ENCODE measurements at places on chromosomes 2 and 18. TPM values are rescaled to one million over a fixed set of nuclear protein-coding genes. Genes with fewer than 3 reads are reported as not detected.

- no peak for DNase-seq
- no peaks in the 10 kb centered on the region for H3K27me3 ChIP-seq
- H3K4me3 ChIP-seq: no peak overlapping the region
- no peaks in the 10 kb centered on the region for H3K36me3 ChIP-seq
- H3K27ac ChIP-seq: no peak overlapping the region
- no peaks in the 10 kb centered on the region for H3K4me1 ChIP-seq
These were observed 4.6 kb downstream of the TTR start for GRCh38 chr18:31596081-31596872.

SPATA3 gene
- not detected for total RNA-seq

DNA sequence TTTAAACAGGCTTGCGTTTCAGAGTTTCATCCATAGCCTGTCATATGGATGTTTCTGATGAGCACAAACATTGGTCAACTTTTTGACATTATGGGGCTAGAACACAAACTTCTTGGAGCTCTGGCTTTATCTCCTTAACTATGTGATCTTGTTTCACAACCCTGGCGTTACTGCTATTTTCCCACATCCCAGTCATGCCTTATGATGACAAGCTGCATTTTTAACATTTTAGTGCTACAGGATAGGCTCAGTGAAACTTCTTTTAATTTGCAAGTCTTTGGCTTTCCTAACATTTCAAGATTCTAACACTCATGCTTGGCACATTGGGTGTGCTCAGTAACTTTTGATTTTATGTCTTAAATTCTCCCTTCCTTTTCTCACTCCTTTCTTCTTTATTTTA lies 21.0 kb upstream of the PDE1A start:
- H3K27me3 ChIP-seq: no peaks in the 10 kb centered on the region
- DNase-seq: no peak
- H3K27ac ChIP-seq: no peak overlapping the region
- H3K36me3 ChIP-seq: no peaks in the 10 kb centered on the region
- H3K4me1 ChIP-seq: peaks cover 10% of the 10 kb centered on the region
- no peak overlapping the region for H3K4me3 ChIP-seq

DNA sequence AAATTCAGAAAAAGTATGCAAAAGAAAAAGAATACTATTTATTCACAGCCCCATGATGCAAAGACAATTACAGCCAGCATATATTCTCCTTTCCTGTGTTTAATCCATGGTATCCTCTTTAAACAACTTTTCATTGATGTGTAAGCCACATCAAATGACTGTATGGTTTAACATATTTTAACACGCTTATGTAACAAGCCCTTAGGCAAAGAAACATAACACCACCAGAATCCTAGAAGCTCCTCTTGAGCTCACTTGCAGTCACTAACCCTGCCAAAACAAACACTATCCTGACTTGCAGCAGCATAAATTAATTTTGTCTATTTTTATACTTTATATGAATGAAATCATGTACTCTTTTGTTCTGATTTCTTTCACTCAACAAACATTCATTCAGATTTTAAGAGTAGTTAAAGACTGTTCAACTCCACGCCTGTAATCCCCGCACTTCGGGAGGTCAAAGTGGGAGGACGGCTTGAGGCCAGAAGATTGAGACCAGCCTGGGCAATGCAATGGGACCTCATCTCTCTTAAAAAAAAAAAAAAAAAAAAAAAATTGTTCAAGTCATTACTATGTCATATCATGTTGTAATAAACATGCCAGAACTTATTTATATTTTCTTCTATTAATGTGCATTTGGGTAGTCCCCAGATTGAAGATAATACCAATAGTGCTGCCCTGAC lies 226.3 kb downstream of the NBAS start:
- no peak for DNase-seq
- H3K4me3 ChIP-seq: no peak overlapping the region
- H3K4me1 ChIP-seq: no peaks in the 10 kb centered on the region
- no peaks in the 10 kb centered on the region for H3K27me3 ChIP-seq
- no peak overlapping the region for H3K27ac ChIP-seq

DNA sequence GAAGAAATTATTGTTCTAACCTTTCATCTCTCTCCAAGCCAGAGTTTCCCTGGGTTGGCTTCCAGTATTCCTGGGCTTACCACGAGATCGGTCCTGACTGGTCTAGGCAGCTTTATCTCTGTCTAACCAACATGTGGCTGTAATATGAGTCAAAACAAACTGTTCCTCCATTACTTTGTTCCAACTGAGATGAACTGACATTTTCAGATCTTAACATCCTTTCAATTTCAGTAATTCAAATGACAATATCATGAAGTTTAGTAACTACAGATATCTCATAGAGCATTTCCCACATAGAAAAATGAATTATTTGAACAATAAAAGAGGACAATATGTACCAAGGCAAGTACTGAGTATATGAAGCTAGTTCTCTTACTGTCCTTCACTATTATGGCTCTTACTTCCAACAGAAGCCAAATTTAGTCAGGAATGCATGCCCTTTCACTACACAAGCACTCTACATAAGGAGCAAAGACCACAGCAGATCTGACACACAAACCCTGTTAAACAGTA lies 15.5 kb downstream of the SLC25A12 start:
- H3K4me1 ChIP-seq: peaks cover 15% of the 10 kb centered on the region
- no peak overlapping the region for H3K4me3 ChIP-seq
- no peaks in the 10 kb centered on the region for H3K27me3 ChIP-seq
- DNase-seq: no peak

DNA sequence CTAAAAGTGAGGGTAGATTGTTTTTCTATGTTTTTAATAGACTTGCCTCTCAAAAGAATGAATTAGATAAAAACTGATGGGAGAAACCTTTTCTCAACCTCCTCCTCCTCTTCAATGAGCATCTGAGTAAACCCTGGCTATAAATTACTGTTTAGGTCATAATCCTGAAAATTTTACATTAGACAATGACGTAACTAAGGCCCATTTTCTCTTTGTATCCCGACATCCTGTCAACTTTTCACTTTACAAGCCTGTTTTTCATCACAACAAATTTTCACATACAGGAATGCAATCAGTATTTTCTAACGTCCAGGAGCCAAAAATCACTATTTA lies 1.3 kb downstream of the SPIRE1 start:
- H3K4me3 ChIP-seq: peak overlapping the region; percentile 86
- H3K27me3 ChIP-seq: no peaks in the 10 kb centered on the region
- H3K36me3 ChIP-seq: no peaks in the 10 kb centered on the region
- H3K4me1 ChIP-seq: peaks cover 5% of the 10 kb centered on the region
- peak overlapping the region; percentile 81 for H3K27ac ChIP-seq

- H3K27ac ChIP-seq: no peak overlapping the region
- no peak overlapping the region for H3K4me3 ChIP-seq
- H3K4me1 ChIP-seq: no peaks in the 10 kb centered on the region
- DNase-seq: no peak
These were observed 110.5 kb upstream of the DPP10 start for GRCh38 chr2:114331934-114332333.

DNA sequence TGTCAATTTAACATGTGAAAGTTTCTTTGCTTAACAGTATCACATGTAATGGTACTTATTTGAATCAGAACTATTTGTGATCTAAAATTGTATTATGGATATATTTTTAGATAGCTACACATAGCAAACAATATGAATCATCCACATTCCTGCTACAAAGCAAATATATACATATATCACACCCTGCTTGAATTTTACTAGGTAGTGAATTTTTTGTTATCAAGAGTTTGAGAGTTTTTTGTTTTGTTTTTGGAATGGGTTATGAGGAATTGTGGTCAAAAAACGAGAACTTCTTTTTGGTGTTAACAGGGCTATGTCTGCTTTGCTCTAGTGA lies 635.7 kb downstream of the NRXN1 start:
- no peak for DNase-seq
- H3K4me1 ChIP-seq: no peaks in the 10 kb centered on the region
- no peaks in the 10 kb centered on the region for H3K36me3 ChIP-seq
- no peak overlapping the region for H3K4me3 ChIP-seq
- H3K27me3 ChIP-seq: no peaks in the 10 kb centered on the region

DNA sequence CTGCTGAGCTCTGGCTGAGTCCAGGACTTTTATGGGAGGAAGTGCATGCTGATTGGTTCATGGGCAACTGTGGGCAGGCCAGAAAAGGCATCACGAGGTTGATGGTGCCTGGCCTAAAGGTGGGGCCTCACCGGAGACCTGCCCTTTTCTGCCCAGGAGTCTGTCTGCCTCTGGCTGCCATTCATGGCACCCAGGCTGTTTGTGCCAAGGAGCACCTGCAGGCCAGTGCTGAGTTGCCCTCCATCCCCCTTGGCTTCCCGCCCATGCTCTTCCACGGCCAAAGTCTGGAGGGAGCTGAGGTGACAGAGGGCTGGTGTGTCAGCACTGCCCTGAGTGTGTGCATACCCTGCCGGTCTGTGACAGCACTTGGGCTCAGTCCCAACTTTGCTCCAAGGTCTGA lies 123.2 kb downstream of the PTH2R start:
- DNase-seq: no peak
- H3K4me3 ChIP-seq: no peak overlapping the region
- no peaks in the 10 kb centered on the region for H3K36me3 ChIP-seq
- no peak overlapping the region for H3K27ac ChIP-seq

DNA sequence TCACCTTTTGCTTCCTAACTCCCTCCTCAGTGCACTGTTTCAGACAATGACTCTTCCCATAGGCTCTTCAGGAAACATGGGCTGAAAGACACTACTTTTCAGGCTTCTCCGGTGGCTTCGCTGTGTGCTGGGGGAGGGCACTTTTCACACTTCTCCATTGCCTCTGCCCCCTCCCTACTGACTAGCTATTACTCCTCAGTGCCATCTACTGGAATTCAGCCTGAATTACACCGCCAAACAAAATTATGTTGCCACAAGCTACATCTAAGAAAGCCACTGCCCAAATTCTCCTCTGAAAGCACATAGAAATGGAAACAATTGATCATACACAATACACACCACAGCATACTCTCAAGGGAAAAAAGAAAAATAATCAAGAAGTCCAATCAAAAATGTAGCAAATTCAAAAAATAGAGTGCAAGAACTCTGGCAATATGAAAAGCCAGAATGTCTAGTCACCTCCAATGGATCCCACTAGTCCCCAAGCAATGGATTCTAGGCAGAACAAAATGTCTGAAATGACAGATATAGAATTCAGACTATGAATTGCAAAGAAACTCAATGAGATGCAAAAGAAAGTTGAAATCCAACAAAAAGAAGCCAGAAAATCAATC lies 1139.4 kb upstream of the GYPC start:
- no peaks in the 10 kb centered on the region for H3K27me3 ChIP-seq
- H3K27ac ChIP-seq: no peak overlapping the region
- no peak overlapping the region for H3K4me3 ChIP-seq
- no peaks in the 10 kb centered on the region for H3K4me1 ChIP-seq

VWC2L gene
- total RNA-seq: not detected

DNA sequence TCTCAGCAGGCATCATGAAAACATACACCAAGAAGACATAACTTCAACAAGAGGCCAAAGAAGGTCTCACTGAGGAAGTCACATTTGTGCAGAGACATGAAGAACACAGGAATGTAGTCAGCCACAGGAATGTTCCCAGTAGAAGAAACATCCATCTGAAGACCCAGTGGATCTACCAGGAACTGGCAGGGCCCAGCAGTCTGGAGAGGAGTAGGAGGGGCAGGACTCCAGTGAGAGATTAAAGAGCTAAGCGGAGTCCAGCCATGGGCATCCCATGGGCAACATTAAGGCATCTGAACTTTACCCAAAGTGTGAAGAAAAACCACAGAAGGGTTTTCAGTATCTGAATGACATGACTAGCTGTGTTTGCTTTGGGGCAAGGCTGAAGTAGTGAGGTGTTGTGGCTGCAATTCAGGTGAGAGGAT lies 103.1 kb downstream of the UPP2 start:
- no peaks in the 10 kb centered on the region for H3K4me1 ChIP-seq
- H3K27me3 ChIP-seq: no peaks in the 10 kb centered on the region
- H3K4me3 ChIP-seq: no peak overlapping the region
- no peak overlapping the region for H3K27ac ChIP-seq
- no peak for DNase-seq

- H3K36me3 ChIP-seq: no peaks in the 10 kb centered on the region
- no peak overlapping the region for H3K27ac ChIP-seq
- H3K4me1 ChIP-seq: peaks cover 9% of the 10 kb centered on the region
- H3K4me3 ChIP-seq: no peak overlapping the region
- H3K27me3 ChIP-seq: no peaks in the 10 kb centered on the region
These were observed 117.3 kb downstream of the MSH2 start for GRCh38 chr2:47520302-47520630.

- H3K27me3 ChIP-seq: no peaks in the 10 kb centered on the region
- no peaks in the 10 kb centered on the region for H3K36me3 ChIP-seq
- no peaks in the 10 kb centered on the region for H3K4me1 ChIP-seq
- DNase-seq: no peak
These were observed 13.7 kb downstream of the GPR17 start for GRCh38 chr2:127659408-127660290.

DNA sequence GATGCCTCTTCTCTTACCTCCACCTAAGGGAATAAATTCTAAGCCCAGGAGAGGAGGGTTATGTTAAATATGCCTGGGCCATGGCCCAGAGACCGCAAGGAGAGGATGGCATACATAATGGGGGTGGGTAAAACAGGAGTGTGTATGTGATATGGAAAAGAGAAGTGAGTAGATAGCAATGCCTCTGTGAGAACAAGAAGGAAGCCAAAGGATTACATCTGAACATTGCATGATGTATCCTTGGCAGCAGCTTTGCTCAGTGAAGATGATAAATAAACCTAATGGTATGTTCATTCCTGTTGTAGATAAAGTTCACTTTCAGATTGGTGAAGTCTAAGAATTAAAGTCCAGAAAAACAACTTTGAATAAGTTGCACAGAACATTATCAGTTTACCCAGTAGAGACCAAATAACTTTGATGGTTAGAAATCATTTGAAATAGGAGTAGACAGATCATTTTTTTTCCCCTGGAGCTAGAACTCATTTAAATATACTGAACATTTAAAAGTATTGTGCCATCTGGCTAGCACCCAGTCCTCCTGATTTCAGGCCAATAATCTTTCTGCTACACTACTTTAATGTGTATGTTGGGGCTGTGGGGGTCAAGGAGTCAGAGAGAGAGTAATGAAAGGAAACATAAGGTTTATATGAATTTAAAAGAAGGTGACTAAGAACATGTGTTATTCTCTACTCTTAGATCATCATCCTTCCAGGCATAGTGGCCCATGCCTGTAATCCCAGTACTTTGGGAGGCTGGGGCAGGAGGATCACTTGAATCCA lies 231.7 kb downstream of the PARD3B start:
- no peaks in the 10 kb centered on the region for H3K4me1 ChIP-seq
- H3K27ac ChIP-seq: no peak overlapping the region
- H3K36me3 ChIP-seq: no peaks in the 10 kb centered on the region

REG3G gene
- not detected for total RNA-seq

- no peaks in the 10 kb centered on the region for H3K36me3 ChIP-seq
- no peaks in the 10 kb centered on the region for H3K4me1 ChIP-seq
- H3K27ac ChIP-seq: no peak overlapping the region
- H3K4me3 ChIP-seq: no peak overlapping the region
- no peaks in the 10 kb centered on the region for H3K27me3 ChIP-seq
These were observed 21.5 kb upstream of the BIN1 start for GRCh38 chr2:127128445-127128904.

DNA sequence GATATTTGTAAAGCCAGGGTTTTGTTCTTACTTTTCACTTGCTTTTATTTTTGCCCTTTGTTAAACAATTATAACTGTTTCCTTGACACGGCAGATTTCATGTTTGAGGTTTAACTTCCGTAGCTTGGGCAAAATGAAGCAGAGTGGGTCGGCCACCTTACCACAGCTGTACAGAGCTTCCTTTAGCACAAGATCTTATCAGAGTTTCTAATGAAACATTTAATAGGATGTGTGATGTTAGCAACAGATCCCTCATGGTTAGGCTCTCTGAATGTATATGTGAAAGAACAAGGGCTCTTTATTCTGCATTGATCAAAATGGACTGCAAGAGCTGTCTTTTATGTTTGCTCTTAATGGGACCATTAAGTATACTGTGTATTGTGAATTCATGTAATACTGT lies 22.3 kb downstream of the RNF125 start:
- no peaks in the 10 kb centered on the region for H3K36me3 ChIP-seq
- H3K27me3 ChIP-seq: no peaks in the 10 kb centered on the region
- DNase-seq: no peak
- H3K27ac ChIP-seq: no peak overlapping the region
- H3K4me1 ChIP-seq: no peaks in the 10 kb centered on the region

All from thyroid gland (tissue), 4 donors.